Progenitor cell of endocrine pancreas (in vitro differentiated cells): ENCODE measurements at places on chromosomes 2 and 18.

DNA sequence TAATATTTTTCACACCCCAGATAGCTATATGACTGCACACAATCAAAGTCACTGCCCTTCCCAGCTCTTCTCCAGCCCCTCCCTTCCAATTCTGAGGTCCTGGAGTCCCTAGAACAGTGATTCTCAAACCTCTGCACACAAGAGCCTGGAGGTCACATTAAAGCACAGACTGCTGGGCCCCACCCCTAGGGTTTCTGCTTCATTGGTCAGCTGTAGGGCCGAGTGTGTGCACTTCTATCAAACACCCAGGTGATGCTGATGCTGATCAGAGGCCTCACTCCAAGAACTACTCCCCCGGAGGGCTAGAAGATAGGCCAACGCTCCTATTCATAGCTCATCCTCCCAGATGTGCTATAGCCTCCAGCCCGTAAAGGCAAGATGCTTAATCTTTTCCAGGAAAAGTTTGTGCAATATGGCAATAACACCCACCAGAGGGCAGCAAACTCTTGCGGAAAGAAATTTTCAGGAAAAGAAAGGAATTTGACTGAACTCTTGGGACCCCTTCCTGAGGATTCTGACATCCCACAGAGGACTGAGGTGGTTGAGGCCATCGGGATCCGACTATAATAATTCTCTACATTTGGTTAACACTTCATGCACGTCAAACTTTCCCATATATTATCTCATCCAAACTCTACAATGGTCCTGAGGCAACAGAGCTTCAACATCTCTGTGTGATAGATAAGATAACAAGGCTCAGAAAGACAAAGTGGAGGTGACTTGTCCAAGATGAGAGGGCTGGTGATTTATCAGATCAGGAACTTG, 194.2 kb upstream of the PKDCC start:
- peaks cover 3% of the 10 kb centered on the region for H3K27me3 ChIP-seq
- DNase-seq: peak; percentile 39
- no peaks in the 10 kb centered on the region for H3K36me3 ChIP-seq
- H3K4me1 ChIP-seq: no peaks in the 10 kb centered on the region
- H3K4me3 ChIP-seq: no peak overlapping the region
- H3K27ac ChIP-seq: no peak overlapping the region

DNA sequence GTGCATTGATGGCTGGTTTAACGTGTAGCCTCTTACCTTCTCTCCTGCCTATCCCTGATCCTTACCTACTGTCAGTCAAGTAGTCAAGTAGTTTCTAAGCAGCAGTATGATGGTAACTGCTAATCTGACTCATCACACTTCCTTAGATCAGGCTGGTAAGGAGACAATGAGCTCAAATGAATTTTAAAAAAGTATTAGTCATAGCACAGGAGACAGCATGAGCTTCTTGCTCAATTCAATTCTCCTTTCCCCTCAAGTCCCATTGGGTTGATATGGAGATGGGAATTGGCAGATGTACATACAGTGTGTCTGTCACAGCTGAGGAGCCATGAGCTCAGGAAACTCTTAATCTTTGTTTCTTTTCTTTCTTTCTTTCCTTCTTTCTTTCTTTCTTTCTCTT, 799.7 kb downstream of the LRP1B start:
- no peaks in the 10 kb centered on the region for H3K4me1 ChIP-seq
- no peaks in the 10 kb centered on the region for H3K36me3 ChIP-seq
- H3K27ac ChIP-seq: no peak overlapping the region
- no peaks in the 10 kb centered on the region for H3K27me3 ChIP-seq
- DNase-seq: no peak
- H3K4me3 ChIP-seq: no peak overlapping the region

GRCh38 chr18:57981308-57982028, 62.6 kb upstream of the NEDD4L start:
- peaks cover 23% of the 10 kb centered on the region for H3K27me3 ChIP-seq
- no peaks in the 10 kb centered on the region for H3K36me3 ChIP-seq
- peaks cover 33% of the 10 kb centered on the region for H3K4me1 ChIP-seq
- H3K27ac ChIP-seq: peak overlapping the region; percentile 22

GRCh38 chr2:206639636-206640035, 2.7 kb upstream of the FAM237A start:
- no peak for DNase-seq
- H3K27ac ChIP-seq: no peak overlapping the region
- H3K4me3 ChIP-seq: no peak overlapping the region
- peaks cover 1% of the 10 kb centered on the region for H3K4me1 ChIP-seq

DNA sequence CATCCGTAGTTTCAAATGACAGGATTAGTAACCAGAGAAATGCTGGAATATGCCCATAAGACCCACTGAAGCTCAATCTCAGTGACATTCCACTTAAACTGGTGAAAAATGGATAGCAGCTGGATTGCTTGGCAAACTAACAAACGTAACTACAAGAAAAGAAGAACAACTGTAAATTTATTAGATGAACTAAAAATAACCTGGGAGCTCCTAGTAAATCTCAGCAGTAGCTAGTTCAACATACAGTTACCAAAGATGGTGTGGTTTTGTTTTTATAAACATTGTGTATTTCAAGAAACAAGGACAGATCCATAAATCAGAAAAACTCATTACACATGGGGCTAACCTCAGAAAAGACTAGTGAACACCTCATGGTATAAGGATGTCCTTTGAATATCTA, 531.9 kb downstream of the XIRP2 start:
- H3K4me1 ChIP-seq: peaks cover 4% of the 10 kb centered on the region
- no peak overlapping the region for H3K27ac ChIP-seq
- peaks cover 10% of the 10 kb centered on the region for H3K36me3 ChIP-seq
- H3K27me3 ChIP-seq: no peaks in the 10 kb centered on the region

GRCh38 chr2:81495556-81495955, 1191.0 kb upstream of the LRRTM1 start:
- no peak overlapping the region for H3K27ac ChIP-seq
- H3K4me3 ChIP-seq: no peak overlapping the region
- no peak for DNase-seq
- no peaks in the 10 kb centered on the region for H3K27me3 ChIP-seq
- no peaks in the 10 kb centered on the region for H3K36me3 ChIP-seq

DNA sequence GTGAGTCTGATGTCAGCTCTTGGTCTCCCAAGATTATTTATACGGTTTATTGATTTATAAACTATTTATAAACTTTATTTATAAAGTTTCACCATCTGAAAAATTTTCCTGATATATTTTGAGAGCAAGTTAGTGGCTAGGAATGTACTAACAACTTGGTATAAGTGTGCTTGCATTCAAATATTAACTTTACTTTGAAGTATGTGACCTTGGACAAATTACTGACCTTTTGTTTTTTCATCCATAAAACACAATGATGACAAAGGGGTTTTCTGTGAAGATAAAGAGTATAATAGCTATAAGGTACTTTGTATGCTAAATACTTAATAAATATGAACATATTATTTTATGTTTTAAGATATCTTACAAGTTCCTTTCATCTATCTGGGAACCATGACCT, 221.7 kb downstream of the GCA start:
- DNase-seq: no peak
- no peak overlapping the region for H3K4me3 ChIP-seq
- H3K27ac ChIP-seq: no peak overlapping the region
- H3K4me1 ChIP-seq: peaks cover 2% of the 10 kb centered on the region
- peaks cover 14% of the 10 kb centered on the region for H3K36me3 ChIP-seq

- no peaks in the 10 kb centered on the region for H3K27me3 ChIP-seq
- H3K4me1 ChIP-seq: peaks cover 14% of the 10 kb centered on the region
- H3K4me3 ChIP-seq: no peak overlapping the region
- H3K27ac ChIP-seq: peak overlapping the region; percentile 59
Measured at GRCh38 chr2:218332920-218333645, 23.6 kb upstream of the CATIP start.

DNA sequence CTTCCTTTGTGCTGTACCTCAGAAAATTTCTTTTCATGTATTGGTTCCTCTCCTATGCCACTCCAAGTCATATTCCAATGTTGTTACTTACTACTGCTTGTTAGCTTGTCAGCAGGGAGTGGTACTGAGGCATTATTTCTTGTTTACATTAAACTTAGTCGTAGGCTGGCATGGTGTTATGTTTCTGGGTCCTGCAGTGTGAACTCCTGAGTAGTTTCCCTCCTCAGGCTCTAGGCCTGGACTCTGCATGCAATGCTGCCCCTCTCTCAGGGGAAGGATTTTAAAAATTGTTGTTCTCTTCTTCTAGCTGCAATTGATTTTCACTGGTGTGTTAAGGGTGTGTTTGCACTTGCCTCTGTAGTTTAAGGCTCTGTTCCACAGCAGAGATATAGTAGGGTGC, 671.6 kb downstream of the PLCL1 start:
- H3K27me3 ChIP-seq: no peaks in the 10 kb centered on the region
- H3K36me3 ChIP-seq: no peaks in the 10 kb centered on the region
- H3K4me3 ChIP-seq: no peak overlapping the region
- H3K4me1 ChIP-seq: peaks cover 5% of the 10 kb centered on the region
- DNase-seq: no peak
- no peak overlapping the region for H3K27ac ChIP-seq

- H3K4me3 ChIP-seq: no peak overlapping the region
- H3K27me3 ChIP-seq: no peaks in the 10 kb centered on the region
- no peaks in the 10 kb centered on the region for H3K4me1 ChIP-seq
- H3K27ac ChIP-seq: no peak overlapping the region
- H3K36me3 ChIP-seq: no peaks in the 10 kb centered on the region
Measured at GRCh38 chr18:64398320-64398719, 249.4 kb upstream of the LINC00305 start.

GRCh38 chr2:222548992-222549391, 106.9 kb downstream of the FARSB start:
- no peak overlapping the region for H3K4me3 ChIP-seq
- H3K27ac ChIP-seq: no peak overlapping the region
- H3K4me1 ChIP-seq: no peaks in the 10 kb centered on the region
- peaks cover 16% of the 10 kb centered on the region for H3K27me3 ChIP-seq
- no peaks in the 10 kb centered on the region for H3K36me3 ChIP-seq

- H3K27me3 ChIP-seq: no peaks in the 10 kb centered on the region
- no peak overlapping the region for H3K27ac ChIP-seq
- no peaks in the 10 kb centered on the region for H3K4me1 ChIP-seq
- no peaks in the 10 kb centered on the region for H3K36me3 ChIP-seq
Measured at GRCh38 chr2:229521576-229521975, 192.8 kb downstream of the DNER start.

DNA sequence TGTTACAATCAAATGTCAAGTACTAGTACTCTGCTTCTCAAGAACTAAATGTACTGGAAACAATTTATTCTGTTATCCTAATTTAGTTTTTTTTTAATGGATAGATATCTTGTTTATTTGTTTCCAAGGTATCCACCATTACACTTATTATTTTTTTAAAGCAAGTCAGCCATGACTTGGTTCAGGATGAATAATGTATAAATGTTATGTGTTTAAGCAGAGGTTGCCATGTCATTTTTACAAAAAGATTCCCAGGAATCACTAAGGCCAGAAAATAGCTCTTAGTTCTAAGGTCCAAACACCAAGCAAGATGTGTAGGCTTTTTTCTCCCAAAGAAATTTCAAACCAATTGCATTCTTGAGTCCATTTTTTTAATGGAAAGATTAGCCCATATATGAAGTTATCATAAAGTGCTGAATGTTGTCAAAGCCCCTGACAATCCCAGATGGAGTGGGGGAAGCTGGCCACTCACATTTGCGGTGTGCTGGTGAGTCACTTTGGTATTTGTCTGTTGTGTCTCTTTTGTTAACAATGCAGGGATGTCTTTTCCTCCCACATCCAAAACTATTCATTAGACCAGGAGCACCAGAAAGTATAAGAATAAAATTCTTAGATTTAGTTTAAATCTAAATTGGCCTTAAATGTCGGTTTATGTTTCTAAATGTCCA, 158.9 kb downstream of the COL6A3 start:
- H3K4me1 ChIP-seq: no peaks in the 10 kb centered on the region
- H3K36me3 ChIP-seq: no peaks in the 10 kb centered on the region
- H3K4me3 ChIP-seq: no peak overlapping the region

- H3K4me3 ChIP-seq: no peak overlapping the region
- DNase-seq: no peak
- H3K27ac ChIP-seq: no peak overlapping the region
- H3K36me3 ChIP-seq: no peaks in the 10 kb centered on the region
Measured at GRCh38 chr18:52287151-52287550, 52.8 kb upstream of the DCC start.

DNA sequence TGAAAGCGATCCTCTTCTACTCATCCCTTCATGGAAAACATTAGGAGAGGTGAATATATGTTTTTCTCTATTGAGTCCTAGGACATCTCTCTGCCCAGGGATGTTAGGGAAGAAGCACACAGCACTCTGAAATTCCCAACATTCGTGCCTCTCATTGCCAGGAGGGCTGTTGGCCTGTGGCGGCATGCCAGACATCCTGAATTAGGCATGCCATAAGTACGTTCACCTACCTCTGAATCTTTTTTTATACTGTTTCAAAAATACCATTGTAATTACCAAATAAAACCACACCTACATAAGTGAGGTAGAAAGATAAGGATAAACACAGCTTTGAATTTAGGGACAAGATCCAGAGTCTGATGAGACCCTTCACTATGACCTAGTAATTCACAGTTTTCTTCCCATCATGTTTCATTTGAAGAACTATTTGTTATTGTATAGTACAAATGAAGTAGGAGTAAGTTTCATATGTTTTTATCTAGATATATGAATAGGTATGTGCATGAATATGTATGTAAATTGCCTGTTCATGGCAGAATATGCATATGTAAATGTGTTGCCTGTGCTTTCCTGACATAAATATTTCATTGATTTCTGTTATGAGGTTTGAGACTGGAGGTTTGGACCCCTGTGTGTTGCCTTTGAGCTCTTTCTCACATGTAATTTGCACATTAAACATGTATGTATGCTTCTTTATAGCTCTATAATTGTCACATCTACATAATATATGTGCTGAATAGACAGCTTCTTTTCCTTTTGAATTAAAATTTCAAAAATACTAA, 66.6 kb upstream of the STAM2 start:
- no peak overlapping the region for H3K4me3 ChIP-seq
- H3K36me3 ChIP-seq: no peaks in the 10 kb centered on the region
- H3K27ac ChIP-seq: no peak overlapping the region
- H3K4me1 ChIP-seq: peaks cover 9% of the 10 kb centered on the region
- DNase-seq: no peak
- no peaks in the 10 kb centered on the region for H3K27me3 ChIP-seq

DNA sequence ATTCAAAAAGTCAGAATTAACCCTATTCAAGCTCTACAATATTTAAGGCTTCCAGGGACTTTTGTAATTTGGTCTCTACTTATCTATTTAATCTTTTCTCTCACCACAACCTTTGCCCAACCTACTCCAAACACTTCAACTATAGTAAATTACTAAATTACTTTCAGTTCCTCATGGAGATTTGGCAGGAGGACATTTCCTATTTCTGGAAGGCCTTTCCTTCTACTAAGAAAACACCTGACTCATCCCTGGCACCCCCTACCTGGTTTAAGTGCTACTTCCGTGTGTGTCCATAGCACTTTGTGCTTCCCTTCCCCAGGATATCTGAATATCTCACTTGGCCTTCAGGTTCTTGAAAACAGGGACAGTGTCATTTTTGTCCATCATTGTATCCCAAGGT, 96.3 kb downstream of the UPP2 start:
- DNase-seq: no peak
- H3K27ac ChIP-seq: no peak overlapping the region
- peaks cover 11% of the 10 kb centered on the region for H3K4me1 ChIP-seq
- H3K4me3 ChIP-seq: no peak overlapping the region

GRCh38 chr2:226601881-226602662, 197.5 kb downstream of the IRS1 start:
- no peak overlapping the region for H3K27ac ChIP-seq
- no peak for DNase-seq
- H3K36me3 ChIP-seq: no peaks in the 10 kb centered on the region
